GM12892 (cell line): ENCODE measurements at places on chromosomes 2 and 18.

- DNase-seq = no peak
Measured at GRCh38 chr2:104434318-104434792, 419.6 kb upstream of the POU3F3 start.

DNA sequence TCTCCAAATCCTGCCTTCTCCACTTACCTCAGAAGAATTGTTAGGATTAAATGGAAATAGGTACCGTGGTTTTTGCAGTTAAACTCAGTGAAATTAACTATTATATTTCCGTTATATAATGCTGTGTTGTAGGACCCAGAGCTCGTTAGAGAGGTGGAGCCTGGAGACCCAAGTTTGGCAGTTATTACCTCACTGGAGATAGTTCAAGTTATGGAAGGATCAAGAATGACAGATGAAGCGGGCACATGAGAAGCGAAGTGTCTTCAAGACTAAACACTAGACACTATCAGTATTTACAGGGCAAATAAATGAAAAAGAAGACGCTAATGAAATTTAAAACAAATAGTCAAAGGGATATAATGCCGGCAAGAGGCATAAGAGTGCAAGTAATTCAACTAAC is 866 bp downstream of the CWC22 start:
- no peak for DNase-seq

GRCh38 chr2:6913415-6914157 is 3.6 kb upstream of the RNF144A start:
- DNase-seq = no peak

DNA sequence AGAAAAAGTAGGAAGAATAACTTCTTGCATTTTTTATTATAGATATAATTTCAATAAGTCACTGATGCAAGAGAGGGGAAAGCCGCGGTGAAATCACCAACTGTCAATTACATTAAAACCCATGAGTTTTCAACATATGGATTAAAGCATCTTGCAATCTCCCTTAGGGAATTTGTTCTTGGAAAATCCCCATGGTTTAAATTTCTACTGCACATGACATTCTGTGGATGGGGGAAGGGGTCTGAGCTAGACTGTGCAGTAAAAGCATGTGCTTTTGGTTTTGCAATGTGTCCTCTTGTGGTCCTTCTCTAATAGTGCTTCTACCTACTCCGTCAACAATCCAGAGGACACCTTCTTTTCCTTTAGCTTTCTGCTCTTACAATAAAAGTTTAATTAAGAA is 894.0 kb downstream of the DCDC2C start:
- DNase-seq = no peak

- no peak for DNase-seq
Measured at GRCh38 chr2:133512121-133512520, 56.1 kb downstream of the NCKAP5 start.

GRCh38 chr2:156573710-156574109 is 137.5 kb downstream of the GPD2 start:
- DNase-seq = no peak

DNA sequence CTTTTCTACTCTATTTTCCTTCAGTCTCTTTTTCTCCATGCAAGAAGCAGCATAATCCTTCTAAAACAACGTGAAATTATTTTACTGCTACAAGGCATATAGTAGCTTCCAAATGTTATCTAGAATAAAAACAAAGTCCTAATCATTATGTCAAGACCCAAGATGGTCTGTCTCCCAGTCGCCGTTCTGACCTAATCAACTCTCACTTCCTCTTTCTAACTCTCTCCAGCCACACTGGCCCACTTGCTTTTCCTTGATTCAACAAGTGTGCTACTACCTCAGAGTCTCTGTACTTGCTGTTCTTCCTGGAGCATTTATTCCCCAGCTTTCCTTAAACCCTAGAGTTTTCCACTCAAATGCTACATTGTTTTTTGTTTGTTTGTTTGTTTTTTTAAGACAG is 1491.2 kb downstream of the LRP1B start:
- DNase-seq = no peak

DNA sequence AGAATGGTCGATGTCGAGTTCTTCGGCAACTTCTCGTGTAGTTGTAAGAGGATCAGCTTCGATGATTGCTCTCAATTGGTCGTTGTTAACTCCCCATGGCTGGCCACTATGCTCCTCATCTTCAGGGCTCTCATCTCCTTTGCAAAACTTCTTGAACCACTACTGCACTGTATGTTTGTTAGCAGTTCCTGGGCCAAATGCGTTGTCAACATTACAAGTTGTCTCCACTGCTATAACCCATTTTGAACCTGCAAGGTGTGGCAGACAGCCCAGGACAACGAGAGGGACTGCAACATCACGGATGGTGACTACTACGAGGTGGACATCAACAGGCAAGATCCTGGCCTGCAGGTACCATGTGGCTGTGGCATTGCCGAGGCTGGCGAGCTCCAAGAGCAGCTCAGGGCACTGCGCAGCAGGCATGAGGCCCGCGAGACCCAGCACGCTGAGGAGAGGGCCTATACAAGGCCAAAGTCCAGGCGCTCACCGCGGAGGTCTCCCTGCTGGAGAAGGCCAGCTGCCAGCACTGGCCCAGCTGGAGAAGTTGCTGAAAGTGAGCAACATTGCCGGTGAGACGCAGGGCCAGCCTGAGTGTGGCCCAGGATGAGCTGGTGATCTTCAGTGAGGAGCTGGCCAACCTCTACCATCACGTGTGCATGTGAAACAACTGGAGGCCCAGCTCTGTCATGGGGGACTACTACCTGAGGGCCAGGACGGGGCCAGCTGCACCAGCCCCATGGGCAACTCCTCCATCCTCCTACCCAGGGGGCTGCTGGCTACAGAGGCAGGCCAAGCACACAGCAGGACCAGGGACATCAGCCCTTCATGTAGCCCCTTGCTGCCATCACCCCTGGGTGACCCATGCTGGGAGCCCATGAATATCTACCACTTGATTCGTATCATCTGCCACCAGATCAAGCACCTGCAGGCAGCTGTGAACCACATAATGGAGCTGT is 20.2 kb downstream of the CLK1 start:
- no peak for DNase-seq
